ENCODE measurements at places on chromosomes 2 and 18.

DNA sequence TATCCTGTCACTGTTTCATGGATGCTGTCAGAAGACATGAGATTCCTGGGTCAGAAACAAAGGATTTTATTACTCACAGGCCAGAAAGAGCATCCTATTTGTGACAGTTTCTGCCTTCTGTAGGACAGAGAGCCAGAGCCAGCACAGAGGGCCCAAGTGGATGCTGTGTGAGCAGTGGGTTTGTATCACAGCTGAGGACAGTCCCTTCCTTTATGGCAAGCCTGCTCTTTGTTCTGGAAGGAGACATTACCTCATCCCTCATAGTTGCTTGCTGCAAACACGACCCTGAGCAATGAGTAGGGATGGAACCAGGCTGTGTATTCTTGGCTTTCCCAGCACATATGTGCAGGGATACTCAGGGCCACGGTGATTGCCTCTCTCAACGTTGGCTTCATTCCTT, 41.6 kb downstream of the ARHGEF4 start:
- no peak for DNase-seq

DNA sequence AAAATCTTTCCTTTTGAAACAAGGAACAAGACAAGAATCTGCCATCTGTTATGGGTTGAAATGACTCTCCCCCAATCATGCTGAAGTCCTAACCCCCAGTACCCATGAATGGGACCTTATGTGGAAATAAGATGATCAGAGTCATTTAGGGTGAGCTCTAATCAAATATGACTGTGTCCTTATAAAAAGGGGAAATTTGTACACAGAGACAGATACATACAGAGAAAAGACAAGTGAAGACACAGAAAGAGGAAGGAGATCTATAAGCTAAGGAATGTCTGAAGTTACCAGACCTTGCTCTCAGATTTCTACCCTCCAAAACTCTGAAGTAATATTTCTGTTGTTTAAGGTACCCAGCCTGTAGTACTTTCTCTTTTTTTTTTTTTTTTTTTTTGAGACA, 15.7 kb downstream of the TGFBRAP1 start:
- no peak for DNase-seq

DNA sequence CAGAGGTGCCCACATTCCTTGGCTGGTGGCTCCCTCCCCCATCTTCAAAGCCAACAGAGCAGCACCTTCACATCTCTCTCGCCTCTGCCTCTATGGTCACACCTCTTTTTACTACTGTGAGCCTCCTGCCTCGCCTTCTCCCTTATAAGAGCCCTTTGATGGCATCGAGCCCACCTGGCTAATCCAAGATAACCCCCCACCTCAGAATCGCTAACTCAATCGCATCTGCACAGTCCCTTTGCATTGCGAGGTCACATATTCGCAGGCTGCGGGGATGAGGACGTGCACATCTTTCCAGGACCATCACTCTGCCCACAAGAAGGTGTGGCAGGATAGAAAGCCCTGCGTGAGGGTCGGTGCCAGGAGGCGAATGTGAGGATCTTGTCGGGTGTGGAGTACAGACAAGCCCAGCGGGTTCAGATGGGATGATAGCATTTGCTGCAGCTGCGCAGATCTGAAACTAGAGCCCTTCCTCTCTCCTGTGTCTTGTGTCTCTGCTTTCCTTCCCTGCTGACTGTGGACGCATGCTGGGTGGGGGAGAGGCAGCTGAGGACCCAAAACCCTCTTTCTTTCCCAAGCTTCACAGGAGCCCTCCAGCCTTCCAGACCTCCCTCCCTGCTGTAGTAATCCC, 148.3 kb upstream of the HDAC4 start:
- no peak for DNase-seq

GRCh38 chr18:56831988-56832387, 180.8 kb downstream of the WDR7 start:
- DNase-seq = no peak

DNA sequence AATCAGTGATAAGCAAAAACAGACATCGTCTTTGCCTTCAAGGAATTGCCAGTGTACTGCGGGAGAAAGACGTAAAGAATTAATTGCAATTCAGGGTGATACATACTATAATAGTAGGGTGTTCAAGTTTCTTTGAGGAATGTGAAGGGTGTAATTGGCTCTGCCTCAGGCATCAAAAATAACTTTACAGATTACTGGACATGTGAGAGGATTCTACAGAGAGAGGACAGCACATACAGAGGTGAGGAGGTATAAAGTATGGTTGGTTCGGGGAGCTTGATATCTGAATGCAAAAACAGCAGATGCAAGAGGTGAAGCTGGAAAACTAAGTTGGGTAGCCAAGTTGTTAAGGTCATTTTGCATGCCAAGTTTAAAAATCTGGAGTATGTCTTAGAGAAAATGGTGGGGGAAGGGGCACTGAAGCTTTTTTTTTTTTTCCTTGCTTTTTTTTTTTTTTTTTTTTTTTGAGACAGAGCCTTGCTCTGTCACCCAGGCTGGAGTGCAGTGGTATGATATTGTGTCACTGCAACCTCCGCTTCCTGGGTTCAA, 227.5 kb upstream of the FOSL2 start:
- DNase-seq = no peak

GRCh38 chr2:239930378-239930777, 94.8 kb downstream of the NDUFA10 start:
- DNase-seq = no peak

GRCh38 chr2:164826293-164827243, 15.1 kb downstream of the COBLL1 start:
- DNase-seq = peak; percentile 34

GRCh38 chr18:3525870-3526420, 76.0 kb downstream of the TGIF1 start:
- peak; percentile 30 for DNase-seq

DNA sequence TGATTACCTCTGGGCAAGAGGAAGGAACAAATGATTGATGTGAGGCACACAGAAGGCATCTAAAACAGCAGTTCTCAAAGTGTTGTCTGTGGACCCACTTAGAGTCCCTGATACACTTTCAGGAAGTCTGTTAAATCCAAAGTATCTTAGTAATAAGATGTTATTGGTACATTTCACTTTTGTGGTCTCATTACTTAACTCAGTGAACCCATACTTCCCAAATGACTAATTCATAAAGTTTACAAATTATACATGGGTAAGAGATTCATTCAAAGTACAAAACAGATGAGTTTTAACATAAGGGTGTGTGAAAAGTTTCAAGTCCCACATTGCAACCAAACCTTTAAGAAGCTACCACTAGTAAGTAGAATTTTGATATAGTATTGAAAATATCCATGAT, 440.5 kb downstream of the NUP35 start:
- no peak for DNase-seq

GRCh38 chr2:28277466-28277865, 115.2 kb upstream of the FOSL2 start:
- DNase-seq = peak; percentile 97

- DNase-seq = no peak
Measured at GRCh38 chr2:37394263-37394662, 49.8 kb downstream of the QPCT start.

GRCh38 chr2:101403745-101404144, 16.4 kb upstream of the CREG2 start:
- no peak for DNase-seq
